ENCODE measurements at places on chromosomes 3 and 15. TPM values are rescaled to one million over a fixed set of nuclear protein-coding genes. Genes with fewer than 3 reads are reported as not detected.

Gene CXCR6
- 0.96 TPM for total RNA-seq

- DNase-seq = no peak
Measured at GRCh38 chr15:59587085-59587826, 24.3 kb upstream of the GCNT3 start.

GRCh38 chr3:54858093-54858785 is 69.6 kb downstream of the LRTM1 start:
- DNase-seq = no peak

DNA sequence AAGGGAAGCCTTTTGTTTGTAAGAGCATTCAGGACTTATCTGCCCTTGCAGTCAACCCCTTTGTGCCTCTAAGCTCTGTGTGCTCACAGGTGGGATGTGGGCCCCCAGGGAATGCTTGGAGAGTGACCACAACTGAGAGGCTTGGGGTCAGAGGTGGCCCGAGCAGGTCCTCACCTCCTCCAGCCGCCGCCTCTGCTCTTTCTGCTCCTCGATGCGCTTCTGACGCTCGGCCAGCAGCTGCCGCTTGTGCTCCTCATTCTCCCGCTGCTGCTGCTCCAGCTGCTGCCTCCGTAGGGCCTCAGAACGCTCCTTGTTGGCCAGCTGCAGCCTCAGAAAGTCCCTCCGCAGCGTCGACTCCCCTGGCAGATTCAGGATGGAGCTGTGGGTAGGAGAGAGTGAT is 130.8 kb upstream of the SLC2A2 start:
- no peak for DNase-seq

GRCh38 chr3:48186631-48187300 is 1.5 kb downstream of the CDC25A start:
- DNase-seq = no peak

DNA sequence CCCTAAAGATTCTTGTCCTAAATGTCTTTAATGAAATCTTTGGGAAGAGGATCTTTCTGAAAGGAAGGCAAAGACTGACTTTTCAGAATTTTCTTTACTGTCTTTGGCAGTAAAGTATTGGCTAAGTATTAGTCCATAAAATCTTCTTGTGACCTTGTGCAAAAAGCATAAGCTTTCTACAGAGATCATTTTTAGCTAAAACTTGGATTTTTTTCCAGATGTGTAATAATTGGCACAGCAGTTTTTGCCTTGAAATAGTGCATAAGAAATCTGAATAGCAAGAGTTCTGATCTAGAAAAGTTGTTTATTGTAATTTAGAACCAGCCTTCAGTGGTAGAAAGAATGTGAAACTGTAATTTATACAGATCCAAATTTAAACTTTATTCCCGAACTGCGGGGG is 122.8 kb upstream of the CGNL1 start:
- no peak for DNase-seq

DNA sequence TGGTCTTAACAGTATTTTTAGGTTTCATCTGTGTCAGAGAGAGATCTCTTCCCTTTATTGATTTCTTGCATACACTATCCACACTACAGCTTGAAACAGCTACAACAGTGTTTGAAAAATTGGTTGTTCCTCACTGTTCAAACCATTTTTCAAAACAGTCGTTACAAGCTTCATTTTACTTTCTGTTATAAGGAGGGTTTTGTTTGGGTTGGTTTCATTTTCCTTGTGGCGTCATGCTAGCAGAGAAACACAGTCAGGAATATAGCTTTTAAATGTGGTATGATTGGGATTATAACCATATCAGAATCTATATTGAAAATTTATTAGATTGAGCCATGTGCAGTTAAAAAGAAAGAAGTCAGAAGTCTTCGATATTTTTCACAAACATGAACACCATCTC is 400.6 kb downstream of the ZBTB20 start:
- no peak for DNase-seq

DNA sequence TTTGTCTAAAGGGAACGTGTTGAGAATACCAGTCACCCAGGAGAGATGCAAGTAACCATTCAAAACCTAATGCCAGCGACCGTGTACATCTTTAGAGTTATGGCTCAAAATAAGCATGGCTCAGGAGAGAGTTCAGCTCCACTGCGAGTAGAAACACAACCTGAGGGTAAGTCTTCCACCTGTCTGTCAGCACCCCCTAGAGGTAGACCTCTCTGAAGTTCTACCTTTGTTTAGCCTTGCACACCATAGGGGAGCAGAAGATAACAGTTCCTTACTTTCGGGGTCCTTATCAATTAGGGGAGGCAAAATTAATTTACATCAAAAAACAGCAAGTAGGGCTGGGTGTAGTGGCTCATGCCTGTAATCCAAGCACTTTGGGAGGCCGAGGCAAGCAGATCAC is 124.4 kb downstream of the HCN4 start:
- no peak for DNase-seq

- no peak for DNase-seq
Measured at GRCh38 chr15:68816795-68817303, 3.8 kb downstream of the ANP32A start.

Gene MUC20
- total RNA-seq = 2.0 TPM

- DNase-seq = peak; percentile 77
Measured at GRCh38 chr3:10004506-10004905, 17.9 kb upstream of the EMC3 start.

Gene STRIT1
- not detected for total RNA-seq

DNA sequence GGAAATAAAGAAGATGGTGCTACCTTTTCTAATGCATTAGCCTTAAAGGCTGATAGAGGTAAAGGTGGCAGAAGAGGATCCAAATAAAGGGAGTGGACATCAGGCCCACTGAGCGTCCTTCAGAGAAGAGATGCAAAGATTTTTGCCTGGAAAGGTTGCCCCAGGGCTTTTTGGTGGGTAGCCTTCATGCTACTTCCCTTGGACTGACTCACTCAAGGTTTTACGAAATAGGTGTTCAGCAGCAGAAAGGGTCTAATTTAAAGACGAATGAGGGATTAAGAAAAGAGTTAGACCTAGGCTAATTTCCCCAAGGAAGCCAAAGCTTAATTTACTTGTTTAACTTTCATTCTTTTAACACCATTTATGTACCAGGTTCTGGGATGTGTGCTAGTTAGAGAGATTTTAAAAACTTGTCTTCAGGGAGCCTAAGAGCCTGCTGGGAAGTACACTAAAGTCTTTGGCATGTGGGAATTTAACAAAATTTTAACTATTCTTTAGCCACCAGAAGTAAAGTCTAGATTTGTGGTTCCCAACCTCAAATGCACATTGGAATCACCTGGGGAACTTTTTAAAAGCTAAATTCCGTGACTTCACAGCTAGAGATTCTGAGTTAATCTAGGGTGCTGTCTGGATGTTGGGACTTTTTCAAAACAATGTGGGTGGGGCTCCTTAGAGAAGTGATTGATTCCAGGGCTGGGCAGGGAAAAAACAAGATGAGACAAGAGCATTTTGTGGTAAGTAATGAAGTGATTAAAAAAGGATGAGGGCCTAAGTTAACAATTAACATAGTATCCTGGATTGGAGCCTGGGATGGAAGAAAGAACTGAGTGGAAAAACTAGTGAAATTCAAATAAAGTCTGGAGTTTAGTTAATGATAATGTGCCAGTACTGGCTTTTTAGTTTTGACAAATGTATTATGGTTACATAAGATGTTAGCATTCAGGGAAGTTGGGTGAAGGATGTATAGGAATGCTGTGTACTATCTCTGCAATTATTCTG is 3.4 kb downstream of the IL20RB start:
- no peak for DNase-seq

Measured in mesenteric fat pad (tissue), 1 donor.